A549 treated with CpdA at 1 μM for 4 hours (cell line): ENCODE measurements at places on chromosomes 12 and 14. TPM values are rescaled to one million over a fixed set of nuclear protein-coding genes. Genes with fewer than 3 reads are reported as not detected.

AKAP6 gene
- 0.43 to 0.91 TPM (median 0.73 TPM) in 5 replicates for total RNA-seq

LUM gene
- total RNA-seq = 0.12 to 0.28 TPM (median 0.24 TPM) in 5 replicates

ALX1 gene
- total RNA-seq = 5.6 to 6.5 TPM (median 5.8 TPM) in 5 replicates

EML5 gene
- total RNA-seq = 0.72 to 0.92 TPM (median 0.77 TPM) in 5 replicates

KRT6A gene
- total RNA-seq = 0.15 to 0.42 TPM (median 0.29 TPM) in 5 replicates

GZMH gene
- total RNA-seq = not detected in 5 replicates

FAM90A1 gene
- 0.06 to 0.14 TPM (median 0.09 TPM) in 4 of 5 replicates, not detected in the other for total RNA-seq

ALDH6A1 gene
- 1.9 to 2.7 TPM (median 2.3 TPM) in 5 replicates for total RNA-seq

ARHGDIB gene
- 0.86 to 2.5 TPM (median 1.1 TPM) in 5 replicates for total RNA-seq

KRT1 gene
- total RNA-seq = not detected in 5 replicates

TMTC2 gene
- 0.73 to 1.4 TPM (median 1.2 TPM) in 5 replicates for total RNA-seq

GYS2 gene
- total RNA-seq = not detected in 5 replicates

GRIN2B gene
- 3.8 to 4.9 TPM (median 4.6 TPM) in 5 replicates for total RNA-seq

PTPRR gene
- total RNA-seq = 0.17 to 0.58 TPM (median 0.33 TPM) in 5 replicates

PLEK2 gene
- total RNA-seq = 26.5 to 31.9 TPM (median 27.8 TPM) in 5 replicates

CTDSP2 gene
- 44.5 to 56.2 TPM (median 52.3 TPM) in 5 replicates for total RNA-seq

MAP3K9 gene
- total RNA-seq = 3.9 to 5.1 TPM (median 4.7 TPM) in 5 replicates

LHX5 gene
- 0.02 TPM in 1 of 5 replicates, not detected in the others for total RNA-seq

TEX52 gene
- not detected in 5 replicates for total RNA-seq

SERPINA9 gene
- total RNA-seq = 0.03 TPM in 1 of 5 replicates, not detected in the others

AQP6 gene
- not detected in 5 replicates for total RNA-seq

HOXC12 gene
- total RNA-seq = not detected in 5 replicates

TRIM9 gene
- 7.0 to 10.9 TPM (median 9.0 TPM) in 5 replicates for total RNA-seq

NDRG2 gene
- total RNA-seq = 2.5 to 3.5 TPM (median 3.1 TPM) in 5 replicates

GPR162 gene
- 0.31 to 0.54 TPM (median 0.42 TPM) in 5 replicates for total RNA-seq

TUNAR gene
- not detected in 5 replicates for total RNA-seq

TTC8 gene
- 38.2 to 45.5 TPM (median 43.4 TPM) in 5 replicates for total RNA-seq

DYNC1H1 gene
- total RNA-seq = 228 to 260 TPM (median 246 TPM) in 5 replicates

TAS2R9 gene
- total RNA-seq = not detected in 5 replicates

SAMD4A gene
- 6.3 to 8.5 TPM (median 6.7 TPM) in 5 replicates for total RNA-seq

CLEC1A gene
- not detected in 5 replicates for total RNA-seq

KRR1 gene
- total RNA-seq = 57.7 to 109 TPM (median 67.1 TPM) in 5 replicates

RPL36AL gene
- 412 to 498 TPM (median 444 TPM) in 5 replicates for total RNA-seq

NFE2 gene
- total RNA-seq = 0.09 to 0.24 TPM (median 0.14 TPM) in 4 of 5 replicates, not detected in the other

CCDC175 gene
- total RNA-seq = not detected in 5 replicates
